ENCODE measurements at places on chromosomes 1 and 21.

DNA sequence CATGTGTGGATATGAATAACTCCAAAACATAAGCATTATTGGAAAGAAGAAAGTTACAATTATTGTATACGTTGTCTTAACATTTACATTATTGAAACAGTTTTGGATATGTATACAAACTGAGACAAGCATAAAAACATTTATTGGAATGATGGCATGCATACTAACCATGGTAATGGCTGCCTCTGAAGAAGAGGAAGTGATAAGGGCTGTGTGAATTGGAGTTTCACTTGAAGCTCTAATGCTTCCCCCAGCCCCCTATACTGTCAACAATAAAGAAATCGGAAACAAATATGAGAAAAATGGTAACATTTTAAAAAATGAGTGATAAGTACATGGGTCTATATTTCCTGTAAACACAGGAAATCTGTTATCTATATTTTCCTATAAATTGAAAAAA, 367.7 kb upstream of the DPYD start:
- no peak for DNase-seq

DNA sequence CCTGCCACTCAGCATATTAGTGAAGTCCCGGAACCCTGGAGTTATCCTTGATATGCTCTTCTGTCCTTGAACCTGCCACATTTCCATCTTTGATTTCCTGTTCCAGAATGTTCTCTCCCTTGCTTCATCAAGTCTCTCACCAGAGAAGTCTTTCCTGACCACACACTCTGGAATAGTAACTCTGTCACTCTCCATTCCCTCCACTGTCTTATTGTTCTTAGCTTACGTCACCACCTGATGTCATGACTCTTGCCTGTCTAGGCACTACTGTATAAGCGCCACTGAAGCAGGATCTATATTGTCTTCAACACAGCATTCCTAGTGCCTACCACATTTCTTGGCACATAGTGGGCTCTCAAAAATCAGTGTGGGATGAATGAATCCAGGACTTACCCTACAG, 65.4 kb upstream of the SMYD2 start:
- DNase-seq, result no peak

- DNase-seq, result no peak
Observed at GRCh38 chr1:112852276-112852675, 103.7 kb downstream of the SLC16A1 start.

GRCh38 chr1:93124556-93125355, 45.7 kb downstream of the MTF2 start:
- DNase-seq, result no peak

- no peak for DNase-seq
Observed at GRCh38 chr1:219359126-219359525, 185.4 kb downstream of the LYPLAL1 start.

DNA sequence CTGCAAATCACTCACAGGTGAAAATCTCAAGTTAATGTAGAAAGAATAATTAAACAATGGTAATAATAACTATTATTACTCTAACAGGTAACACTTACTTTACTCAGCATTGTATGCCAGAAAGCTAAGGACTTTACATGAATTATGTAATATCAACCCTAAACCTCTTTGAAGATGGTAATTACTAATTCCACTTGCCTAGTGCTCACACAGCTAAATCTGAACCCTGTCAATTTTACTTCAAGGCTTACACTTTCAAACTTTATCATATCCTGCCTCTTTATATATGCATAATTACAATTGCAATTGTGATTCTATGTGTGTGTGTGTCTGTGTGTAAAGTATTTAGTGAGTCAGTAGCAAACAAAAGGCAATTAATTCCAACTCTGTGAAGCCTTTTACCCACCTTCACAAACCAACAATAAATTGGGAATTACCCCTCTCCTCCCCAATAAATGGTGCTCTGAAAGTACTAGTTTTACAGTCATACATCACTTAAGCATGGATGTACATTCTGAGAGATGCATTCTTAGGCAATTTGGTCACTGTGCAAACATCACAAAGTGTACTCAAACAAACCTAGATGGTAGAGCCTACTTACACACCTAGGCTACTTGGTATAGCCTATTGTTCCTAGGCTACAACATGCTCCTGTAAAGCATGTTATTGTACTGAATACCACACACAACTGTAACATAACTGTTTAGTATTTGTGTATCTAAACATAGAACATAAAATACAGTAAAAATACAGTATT, 5.9 kb downstream of the ZNF644 start:
- no peak for DNase-seq

DNA sequence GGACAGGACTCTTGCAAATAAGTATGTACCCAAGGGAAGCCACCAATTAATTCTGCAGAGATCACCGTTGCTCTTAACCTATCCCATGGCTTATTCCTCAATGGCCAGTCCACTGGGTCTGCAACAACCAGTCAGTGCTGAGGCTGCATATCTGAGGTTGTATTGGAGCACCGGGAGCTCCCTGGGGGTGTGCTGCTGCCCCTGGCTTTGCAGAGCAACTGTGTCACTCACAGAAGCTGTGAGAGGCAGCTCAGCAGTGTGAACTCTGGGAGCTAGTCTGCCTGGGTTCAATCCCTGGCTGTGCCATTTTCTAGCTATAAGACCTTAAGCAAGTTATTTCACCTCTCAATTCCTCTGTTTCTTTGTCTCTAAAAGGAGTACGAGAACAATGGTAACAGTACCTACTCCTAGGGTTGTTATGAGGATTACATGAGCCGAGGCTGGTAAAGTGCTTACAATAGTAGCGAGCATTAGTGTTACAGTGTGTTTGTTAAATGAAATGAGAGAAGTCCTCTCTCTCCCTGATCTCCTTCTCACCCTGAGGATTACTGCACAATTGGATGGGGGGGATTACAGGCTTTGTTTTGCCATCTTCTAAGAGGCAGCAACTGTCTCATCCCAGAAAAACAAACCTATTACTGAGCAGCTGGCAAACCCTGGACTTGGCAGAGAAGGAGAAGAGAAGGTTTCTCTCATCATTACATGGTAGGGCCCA, 3.6 kb downstream of the RXRG start:
- DNase-seq, result no peak

DNA sequence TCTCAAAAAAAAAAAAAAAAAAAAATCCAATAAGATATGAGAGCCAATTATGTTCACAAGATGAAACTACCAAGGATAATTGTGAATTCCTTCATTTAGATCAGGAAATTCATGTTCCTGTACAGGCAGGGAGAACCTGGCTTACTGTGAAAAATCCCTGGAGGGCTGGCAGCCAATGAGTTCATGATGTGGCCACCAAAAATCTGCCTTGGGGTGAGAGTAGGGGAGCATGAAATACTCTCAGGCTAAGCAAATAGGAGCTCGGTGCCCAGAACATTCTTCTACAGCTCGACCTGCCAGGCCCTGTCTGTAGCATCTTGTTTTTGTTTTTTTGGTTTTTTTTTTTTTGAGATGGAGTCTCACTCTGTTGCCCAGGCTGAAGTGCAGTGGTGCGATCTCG, 50.1 kb downstream of the PIK3CD start:
- no peak for DNase-seq

GRCh38 chr1:61504852-61505390, 220.0 kb downstream of the TM2D1 start:
- DNase-seq, result no peak
